Suprapubic skin (tissue), 4 donors: ENCODE measurements at places on chromosomes 11 and 22. TPM values are rescaled to one million over a fixed set of nuclear protein-coding genes. Genes with fewer than 3 reads are reported as not detected.

MN1 gene
- 6.5 TPM for total RNA-seq

PGA5 gene
- not detected for total RNA-seq

ACR gene
- not detected for total RNA-seq

MS4A3 gene
- total RNA-seq, result not detected

CNGA4 gene
- total RNA-seq, result not detected

DKK3 gene
- total RNA-seq, result 105 TPM

PHRF1 gene
- total RNA-seq, result 55.6 TPM

HTR3A gene
- not detected for total RNA-seq

SLC6A5 gene
- not detected for total RNA-seq

TECTA gene
- 0.98 TPM for total RNA-seq

NFAM1 gene
- 0.80 TPM for total RNA-seq

SLC43A1 gene
- 17.8 TPM for total RNA-seq

NCF4 gene
- total RNA-seq, result 4.5 TPM

SAA4 gene
- total RNA-seq, result 5.1 TPM

GGT5 gene
- total RNA-seq, result 18.4 TPM

SGSM1 gene
- total RNA-seq, result 6.3 TPM

TSKU gene
- 155 TPM for total RNA-seq

MRGPRE gene
- not detected for total RNA-seq

TOMT gene
- not detected for total RNA-seq

NNMT gene
- 106 TPM for total RNA-seq

PARVA gene
- total RNA-seq, result 18.8 TPM

IL18 gene
- 161 TPM for total RNA-seq

SLC5A12 gene
- not detected for total RNA-seq

OVCH2 gene
- 6.2 TPM for total RNA-seq

CDON gene
- 27.6 TPM for total RNA-seq

OVOL1 gene
- 196 TPM for total RNA-seq

CST6 gene
- 1,171 TPM for total RNA-seq

POU2F3 gene
- total RNA-seq, result 219 TPM

DDX6 gene
- 130 TPM for total RNA-seq

FOLR2 gene
- 4.8 TPM for total RNA-seq

MMP11 gene
- 0.60 TPM for total RNA-seq

DDT gene
- 171 TPM for total RNA-seq

BARX2 gene
- total RNA-seq, result 28.4 TPM

OR52A1 gene
- total RNA-seq, result not detected

F2 gene
- not detected for total RNA-seq

HTR3B gene
- total RNA-seq, result not detected

FGF19 gene
- total RNA-seq, result not detected

BTBD18 gene
- not detected for total RNA-seq

KRTAP5-8 gene
- 8.9 TPM for total RNA-seq

PTPRCAP gene
- total RNA-seq, result 0.79 TPM

TNNI2 gene
- 63.6 TPM for total RNA-seq

RTN4RL2 gene
- total RNA-seq, result 3.2 TPM

SLC16A8 gene
- total RNA-seq, result not detected

FBXO7 gene
- total RNA-seq, result 87.9 TPM

JOSD1 gene
- total RNA-seq, result 60.2 TPM

RBFOX2 gene
- total RNA-seq, result 66.8 TPM

TEX54 gene
- total RNA-seq, result not detected

MCHR1 gene
- total RNA-seq, result 2.1 TPM

PACSIN2 gene
- total RNA-seq, result 74.8 TPM

MPZL2 gene
- total RNA-seq, result 54.5 TPM

MB gene
- 4.3 TPM for total RNA-seq

C1QTNF5 gene
- total RNA-seq, result 5.7 TPM

STK33 gene
- not detected for total RNA-seq

H19 gene
- total RNA-seq, result 45.5 TPM

HORMAD2 gene
- total RNA-seq, result not detected

NUCB2 gene
- total RNA-seq, result 35.1 TPM
